Fibroblast of the aortic adventitia (primary cell): ENCODE measurements at places on chromosomes 7 and 10.

GRCh38 chr7:52920977-52921376, 114.5 kb upstream of the POM121L12 start:
- DNase-seq = no peak

DNA sequence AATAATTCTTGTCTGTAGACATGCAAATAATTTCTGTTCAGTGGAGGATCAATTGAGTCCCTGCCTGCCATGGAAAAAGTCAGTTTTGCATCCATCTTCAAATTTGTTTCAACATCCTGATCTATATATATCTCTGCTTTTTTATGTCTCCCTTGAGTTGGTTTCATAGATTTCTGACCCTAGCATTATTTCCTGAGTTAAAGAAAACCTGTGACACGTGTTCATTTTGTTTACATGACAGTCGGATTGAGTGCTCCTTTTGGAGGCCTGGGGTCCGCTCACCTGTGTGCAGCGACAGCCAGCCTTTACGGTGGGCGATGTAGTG, 674 bp downstream of the MRPS24 start:
- no peak for DNase-seq

- DNase-seq = peak; percentile 39
Observed at GRCh38 chr7:81676813-81677212, 93.0 kb downstream of the HGF start.

DNA sequence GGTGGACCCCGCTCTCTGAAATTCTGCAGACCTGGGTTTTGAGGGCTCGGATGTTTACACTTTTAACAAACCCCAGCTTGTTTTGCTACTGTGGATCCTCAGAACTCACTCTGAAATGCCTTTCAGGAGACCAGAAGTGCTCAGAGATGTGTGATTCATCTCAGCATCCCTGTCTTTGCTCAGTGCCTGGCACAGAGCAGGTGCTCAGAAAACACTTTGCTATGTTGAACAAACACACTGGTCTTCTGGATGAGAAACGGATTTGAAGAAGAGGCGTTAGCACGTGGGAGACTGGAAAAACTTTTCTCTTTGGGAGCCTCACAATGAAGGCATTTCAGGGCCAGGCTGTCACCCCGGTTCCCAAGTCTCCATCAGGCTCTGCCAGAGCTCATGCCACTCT, 53.3 kb downstream of the SH3PXD2A start:
- DNase-seq = no peak

DNA sequence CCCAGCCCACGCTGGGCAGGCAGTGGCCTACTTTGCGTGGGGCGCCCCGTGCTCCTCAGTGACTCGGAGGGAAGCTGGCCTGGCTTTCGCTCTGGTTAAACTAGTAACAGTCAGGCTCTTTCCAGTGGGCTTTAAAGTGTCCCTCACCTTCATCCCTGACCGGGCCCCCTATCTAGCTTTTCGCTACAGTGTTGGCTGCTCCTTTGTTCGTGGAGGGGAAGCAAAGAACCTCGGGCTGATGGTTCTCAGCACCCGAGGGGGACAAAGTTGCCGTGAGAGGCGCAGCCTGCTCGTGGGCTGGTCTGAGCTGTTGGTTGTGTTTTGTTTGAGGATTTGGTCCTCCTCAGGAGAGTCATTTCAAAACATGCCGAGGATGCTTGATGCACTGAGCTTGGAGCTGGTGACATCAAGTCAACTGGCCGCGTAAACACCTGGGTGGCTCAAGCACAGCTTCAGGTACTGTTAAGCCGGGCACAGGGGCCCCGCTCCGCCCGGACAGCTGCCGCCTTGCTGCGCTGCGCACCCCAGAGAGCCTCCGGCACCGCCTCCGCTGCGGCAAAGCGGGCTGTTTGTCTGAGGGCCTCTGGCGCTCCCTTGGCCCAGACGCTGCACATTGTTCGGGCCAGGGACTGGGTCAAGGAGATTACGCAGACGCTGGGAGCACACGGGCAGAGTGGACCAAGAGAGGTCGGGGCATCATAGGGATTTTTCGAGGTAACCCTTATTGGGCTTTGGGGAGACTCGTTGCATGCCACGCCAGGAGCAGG, 1.6 kb downstream of the DLX6 start:
- no peak for DNase-seq

- no peak for DNase-seq
Observed at GRCh38 chr10:67926951-67927350, 42.5 kb downstream of the SIRT1 start.

DNA sequence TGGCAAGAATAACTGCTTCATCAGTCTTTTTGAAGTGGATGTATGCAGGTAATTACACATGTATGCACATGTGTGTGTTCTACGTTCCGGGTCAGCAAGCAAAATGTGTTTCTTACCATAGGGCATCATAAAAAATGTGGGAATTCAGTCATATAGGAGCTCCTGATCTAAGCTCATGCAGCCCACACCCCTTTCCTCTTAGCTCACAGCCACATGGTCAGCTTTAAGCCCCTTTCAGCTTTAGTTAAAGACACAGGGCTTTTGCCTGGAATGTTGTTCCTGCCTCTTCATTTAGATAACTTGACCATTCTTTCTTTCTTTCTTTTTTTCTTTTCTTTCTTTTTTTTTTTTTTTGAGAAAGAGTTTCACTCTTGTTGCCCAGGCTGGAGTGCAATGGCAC, 258.1 kb downstream of the RPS24 start:
- DNase-seq = no peak

DNA sequence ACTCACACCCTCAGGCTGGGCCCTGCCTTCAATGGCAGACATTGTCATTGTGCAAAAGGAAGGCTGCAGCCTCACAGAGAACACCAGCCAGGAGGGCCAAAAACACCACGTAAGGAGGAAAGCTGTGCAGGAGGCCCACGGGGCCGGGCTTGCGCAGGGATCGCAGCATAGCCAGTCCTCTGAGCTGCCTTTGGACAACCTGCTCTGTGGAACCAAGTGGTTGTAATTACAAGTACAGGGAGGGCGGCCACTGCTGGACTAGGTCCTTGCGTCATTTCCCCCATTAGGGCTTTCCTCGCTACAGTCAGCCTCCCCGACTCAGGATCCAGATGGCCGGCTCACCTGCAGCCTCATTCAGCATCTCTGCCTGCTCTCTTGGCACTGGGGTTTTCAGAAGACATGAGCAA, 66.9 kb downstream of the FAM53B start:
- DNase-seq = no peak

DNA sequence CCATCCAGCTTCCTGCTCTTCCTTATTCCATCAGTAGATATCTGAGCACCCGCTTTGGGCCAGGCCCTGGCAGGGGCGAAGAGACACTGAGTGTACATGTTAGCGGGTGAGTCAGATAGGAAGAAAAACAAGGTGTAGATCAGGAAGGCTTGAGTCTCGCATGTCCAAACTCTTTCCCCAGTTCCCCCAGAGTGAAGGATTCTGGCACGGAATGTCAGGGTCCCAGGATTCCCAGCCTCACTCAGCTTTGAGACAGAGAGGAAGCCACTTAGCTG, 24.1 kb upstream of the CHST15 start:
- no peak for DNase-seq

DNA sequence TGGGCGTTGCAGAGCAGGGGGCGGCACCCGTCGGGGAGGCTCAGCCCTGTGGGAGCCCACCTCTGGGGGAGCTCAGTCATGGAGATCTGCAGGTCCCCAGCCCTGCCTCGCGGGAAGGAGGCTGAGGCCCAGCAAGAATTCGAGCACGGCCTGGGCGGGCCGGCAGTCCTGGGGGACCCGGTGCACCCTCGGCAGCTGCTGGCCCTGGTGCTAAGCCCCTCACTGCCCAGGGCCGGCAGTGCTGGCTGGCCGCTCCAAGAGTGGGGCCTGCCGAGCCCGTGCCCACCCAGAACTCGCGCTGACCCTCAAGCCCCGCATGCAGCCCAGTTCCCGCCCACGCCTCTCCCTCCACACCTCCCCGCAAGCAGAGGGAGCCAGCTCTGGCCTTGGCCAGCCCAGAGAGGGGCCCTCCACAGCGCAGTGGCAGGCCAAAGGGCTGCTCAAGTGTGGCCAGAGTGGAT, 76.2 kb downstream of the TMEM26 start:
- no peak for DNase-seq
